Stimulated activated CD4-positive, alpha-beta T cell treated with anti-CD3 and anti-CD28 coated beads, Interleukin-1b, Interleukin-23, amount 100 ng/mL, for 1 hour (primary cell): ENCODE measurements at places on chromosomes 2 and 18.

GRCh38 chr18:75635096-75635495 is 207.6 kb upstream of the SMIM21 start:
- no peak for DNase-seq

GRCh38 chr2:197205585-197206215 is 104.9 kb downstream of the ANKRD44 start:
- DNase-seq: no peak

DNA sequence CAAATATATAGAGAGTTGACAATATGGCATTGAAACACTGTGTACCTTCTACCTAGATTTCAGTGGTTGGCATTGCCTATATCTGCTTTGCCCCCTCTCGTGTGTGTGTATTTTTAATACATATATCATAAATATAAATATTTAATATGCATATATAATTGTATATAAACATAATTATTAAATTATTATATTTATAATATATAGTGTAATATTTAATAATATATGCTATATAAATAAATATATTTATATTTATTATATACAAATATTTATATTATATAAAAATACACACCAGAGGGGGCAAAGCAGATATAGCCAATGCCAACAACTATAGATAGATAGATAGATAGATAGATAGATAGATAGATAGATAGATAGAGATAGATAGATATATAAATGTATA is 124.1 kb downstream of the KIAA1328 start:
- no peak for DNase-seq

DNA sequence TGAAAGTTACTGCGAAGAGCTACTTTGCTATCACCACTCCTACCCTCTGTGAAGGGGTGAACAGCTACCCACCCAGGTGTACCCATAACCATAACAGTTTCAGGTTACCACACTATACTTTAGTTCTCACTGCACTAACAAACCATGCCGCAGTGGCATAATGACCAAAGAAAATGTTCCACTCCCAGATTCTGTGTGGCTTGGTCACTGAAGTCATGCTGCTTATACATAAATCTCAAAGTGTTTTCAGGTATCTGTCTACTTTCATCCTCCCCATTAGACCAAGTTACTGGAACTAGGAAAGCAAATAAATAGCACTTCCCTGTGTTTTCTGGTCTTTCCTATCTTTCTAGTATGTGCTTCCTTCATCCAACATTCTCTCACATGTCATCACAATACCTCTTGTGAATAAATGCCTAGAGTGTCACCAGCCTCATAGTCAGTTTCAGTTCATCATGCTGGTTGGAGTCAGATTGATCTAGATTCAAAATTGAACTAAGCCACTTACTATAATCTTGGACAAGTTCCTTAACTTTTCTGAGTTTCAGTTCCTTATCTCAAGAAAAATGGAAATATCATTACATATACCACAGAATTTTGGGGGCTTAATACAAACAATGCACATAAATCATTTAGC is 293.6 kb downstream of the FSIP2 start:
- no peak for DNase-seq

DNA sequence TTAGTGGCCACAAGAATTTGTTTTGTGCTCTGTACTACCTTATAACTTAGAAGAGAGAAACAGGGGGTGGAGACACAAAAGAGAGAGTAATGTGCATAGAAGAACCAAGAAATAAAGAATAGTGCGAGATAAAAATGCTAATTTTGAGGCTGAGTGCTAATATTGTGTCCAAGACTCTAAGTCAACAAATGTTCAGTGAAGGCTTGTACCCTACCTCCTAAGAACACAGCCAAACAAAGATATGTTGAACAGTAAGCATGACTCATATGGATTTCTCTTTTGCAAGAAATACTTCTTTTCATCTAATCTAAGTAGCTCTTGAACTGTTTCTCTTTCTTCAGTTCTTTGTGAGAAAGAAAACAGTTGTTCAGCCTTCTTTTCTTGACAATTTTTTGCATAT is 45.2 kb downstream of the GAREM1 start:
- DNase-seq: no peak

DNA sequence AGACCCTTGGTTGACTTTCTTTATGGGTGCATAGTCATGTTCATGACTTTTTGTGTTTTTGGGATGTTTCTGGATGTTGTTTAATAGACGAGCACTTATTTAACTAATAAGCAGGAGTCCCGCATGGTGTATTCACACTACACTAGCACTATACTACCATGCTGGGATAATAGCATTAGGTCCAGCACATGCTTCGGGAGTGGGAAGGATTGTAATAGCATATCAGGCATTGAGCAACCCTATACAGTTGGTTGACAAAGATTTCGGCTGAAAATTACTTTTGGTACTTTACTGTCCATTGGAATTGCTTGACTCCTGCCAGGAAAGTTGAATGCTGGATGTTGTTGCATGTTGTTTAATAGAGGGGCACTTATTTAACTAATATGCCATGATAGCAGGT is 2.8 kb downstream of the SH3RF3 start:
- no peak for DNase-seq

DNA sequence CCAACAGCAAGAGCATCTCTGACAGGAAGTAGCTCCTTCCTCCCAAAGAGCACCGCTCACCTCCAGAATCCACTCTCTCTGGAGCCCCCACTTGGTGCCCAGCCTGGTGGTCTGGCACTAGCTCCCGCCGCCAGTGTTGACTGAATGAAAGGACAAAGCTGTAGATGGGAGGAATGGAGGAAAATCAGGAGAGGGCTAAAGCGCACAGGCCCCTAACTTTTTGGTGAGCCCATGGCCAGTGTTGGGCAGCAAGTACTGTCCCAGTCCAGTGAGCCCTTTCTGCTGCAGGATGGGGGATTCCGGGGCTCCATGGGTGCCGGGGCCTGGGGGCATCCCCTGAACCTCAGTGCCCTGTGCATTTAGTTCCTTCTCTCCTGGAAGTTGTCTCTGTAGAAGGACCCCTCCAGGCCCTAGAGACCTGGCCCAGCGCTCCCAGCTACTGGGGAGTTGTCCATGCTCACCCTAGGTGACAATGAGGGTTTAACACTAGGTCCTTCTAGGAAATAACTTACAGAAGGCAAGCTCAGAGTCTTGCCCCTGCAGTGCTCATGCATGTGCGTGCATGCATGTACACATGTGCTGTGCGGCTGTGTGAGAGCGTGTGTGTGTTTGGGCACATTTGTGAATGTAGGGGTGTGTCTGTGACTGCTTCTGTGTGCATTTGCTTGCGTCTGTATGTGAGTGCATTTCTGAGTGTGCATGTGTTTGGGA is 33.6 kb downstream of the GLI2 start:
- DNase-seq: no peak

DNA sequence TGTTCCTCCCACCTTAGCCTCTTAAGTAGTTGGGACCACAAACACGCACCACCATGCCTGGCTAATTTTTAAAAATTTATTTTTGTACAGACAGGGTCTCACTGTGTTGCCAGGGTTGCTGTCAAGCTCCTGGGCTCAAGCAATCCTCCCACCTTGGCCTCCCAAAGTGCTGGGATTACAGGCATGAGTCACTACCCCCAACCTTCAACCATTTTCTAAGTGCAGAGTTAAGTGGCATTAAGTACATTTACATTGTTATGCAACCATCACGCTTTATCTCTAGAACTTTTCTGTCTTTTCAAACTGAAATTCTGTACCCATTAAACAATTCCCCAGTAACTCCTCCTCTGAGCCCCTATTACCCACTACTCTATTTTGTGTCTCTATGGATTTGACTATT is 45.9 kb upstream of the AFF3 start:
- DNase-seq: no peak

DNA sequence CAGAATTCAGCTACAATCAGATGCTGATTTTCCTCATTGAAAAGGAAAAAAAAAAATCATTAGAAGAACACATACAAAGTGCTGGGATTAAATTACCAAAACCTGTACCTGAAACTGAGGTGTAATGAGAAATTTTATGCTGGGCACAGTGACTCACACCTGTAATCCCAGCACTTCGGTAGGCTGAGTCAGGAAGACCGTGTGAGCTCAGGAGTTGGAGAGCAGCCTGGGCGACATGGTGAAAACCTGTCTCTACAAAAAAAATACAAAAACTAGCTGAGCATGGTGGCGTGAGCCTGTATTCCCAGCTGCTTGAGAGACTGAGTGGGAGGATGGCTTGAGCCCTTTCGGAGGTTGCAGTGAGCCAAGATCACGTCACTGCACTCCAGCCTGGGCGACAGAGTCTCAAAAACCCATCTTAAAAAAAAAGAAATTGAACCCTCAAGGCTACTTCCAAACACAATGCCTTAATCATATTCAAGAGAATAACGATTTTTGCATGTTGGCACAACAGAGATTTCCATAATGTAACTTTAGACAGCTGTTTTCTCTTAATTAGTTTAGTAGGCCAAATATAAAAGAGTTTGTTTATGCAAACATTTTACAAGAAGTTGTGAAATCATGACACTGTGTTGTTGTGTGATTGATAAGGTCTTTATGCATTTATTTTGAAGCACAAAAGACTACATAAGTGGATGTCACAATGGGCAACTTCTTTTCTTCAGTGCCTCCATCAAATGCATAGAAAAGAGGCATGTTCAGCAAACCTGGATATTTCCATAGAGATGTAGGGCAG is 63.9 kb downstream of the FAM161A start:
- no peak for DNase-seq

DNA sequence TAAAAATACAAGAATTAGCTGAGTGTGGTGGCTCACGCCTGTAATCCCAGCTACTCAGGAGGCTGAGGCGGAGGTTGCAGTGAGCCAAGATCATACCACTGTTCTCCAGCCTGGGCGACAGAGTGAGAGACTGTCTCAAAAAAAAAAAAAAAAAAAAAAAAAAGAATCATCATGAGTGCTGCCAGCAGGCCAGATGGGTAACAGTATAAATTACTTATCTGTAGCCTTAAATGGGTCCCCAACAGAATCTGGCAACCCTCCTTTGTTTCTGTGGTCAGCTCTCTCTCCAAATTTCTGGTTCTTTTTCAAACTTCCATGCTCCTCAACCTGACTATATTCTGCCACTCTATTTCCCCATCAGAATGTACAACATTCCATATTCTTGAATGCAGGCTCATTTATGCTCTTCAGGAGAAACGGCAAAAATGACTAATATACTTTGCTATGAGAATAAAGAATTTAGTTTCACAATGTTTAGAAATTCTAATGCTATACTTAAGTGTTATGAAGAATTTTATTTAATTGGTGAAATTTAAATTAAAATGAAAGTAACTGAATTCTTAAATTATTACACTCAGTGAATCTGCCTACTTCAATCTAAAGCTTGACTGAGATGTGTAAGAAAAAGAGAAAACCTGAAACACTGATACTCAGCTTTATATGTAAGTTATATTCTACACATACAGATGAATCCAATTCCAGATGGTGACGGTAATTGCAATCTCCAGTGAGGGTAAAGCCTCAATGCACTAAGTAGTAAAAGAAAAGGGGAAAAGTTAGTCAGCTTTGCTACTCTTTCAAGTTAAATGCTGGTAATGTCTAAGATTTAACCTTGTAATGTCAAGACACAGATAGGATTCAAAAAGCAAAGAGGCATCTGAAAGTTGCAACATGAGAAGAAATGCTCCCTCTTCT is 24.8 kb downstream of the LPIN2 start:
- DNase-seq: no peak

DNA sequence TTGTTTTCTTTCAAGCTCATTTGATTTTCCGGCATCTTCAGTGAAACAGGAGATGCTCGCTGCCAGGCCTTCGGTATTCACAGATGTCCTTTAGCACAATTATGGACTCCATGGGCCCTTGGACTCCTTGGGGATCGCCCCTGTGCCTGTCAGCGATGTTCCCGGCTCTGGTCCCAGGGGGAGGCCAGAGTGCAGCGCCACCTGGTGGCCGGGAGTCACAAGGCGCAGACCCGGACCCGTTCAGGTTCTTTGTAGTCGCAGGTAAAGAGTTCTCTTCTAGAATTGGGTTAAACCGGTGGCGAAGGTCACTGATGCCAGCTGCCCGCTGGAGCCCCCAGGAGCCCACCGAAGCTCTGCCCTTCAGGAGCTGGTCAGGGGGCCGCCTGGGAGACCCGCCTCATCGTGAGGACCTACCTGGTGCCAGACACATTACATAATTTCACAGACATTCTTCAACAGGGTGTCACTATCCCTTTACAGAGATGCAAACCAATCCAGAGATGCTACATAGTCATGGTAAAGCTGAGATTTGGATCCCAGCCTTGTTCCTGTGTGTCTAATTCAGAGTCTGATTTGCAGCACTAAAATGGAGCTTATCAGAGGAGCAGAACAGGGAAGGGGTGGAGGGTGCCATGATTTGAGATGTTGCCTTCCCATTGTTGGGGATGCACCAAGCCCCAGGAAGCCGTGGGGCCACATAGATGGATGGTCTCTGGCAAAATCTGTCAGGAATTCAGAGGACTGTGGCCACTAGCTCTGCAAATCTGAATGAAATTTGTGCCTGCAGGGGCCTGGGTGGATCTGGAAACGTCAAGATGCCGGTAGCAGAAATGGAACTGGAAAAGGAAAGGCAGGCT is 6.0 kb upstream of the INPP5D start:
- DNase-seq: peak; percentile 31

DNA sequence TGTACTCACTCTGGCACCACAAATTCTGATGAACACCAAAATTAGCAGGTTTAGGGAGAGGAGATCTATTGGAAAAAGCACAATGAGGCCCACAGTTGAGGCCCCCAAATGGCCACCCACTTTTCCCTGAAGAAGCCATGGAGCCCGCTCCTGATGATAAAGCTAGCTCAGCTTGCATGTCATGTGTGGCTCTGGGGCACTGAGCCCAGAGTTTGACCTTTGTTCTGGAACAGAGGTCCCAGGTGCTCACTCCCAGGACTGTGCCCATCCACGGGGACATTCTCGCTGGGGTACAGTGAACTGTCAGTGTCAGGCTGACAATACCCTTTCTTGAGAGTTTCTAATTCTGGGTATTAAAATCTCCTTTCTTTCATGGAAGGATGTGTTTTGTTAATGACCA is 36.2 kb downstream of the XDH start:
- no peak for DNase-seq

DNA sequence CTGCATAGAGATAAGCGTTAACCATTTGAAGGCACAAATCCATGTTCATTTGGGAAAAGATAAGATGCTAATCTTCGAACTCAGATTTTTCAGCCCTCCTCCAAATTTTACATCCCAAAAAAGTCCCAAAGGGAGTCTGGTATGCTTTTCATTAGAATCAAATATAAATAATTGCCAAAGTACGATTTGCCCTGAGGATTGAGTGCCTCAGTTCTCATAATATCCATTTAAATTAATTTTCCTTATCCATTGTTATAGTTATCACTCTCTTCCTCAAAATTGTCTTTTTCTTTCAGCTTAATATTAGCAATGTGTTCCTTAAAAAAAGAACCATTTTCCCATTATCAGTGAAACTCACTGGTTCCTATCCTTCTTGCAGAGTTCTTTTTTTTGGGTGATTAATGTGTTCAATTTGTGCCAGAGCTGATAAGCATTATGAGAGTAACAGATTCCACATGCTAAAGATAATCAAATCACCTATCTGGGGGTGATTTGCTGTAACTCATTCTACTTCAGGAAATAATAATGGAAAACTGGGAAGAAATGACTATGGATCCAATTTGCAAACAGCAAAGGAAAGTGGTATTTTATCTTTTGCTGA is 686 bp downstream of the HNMT start:
- no peak for DNase-seq

GRCh38 chr18:4016391-4017049 is 438.6 kb downstream of the DLGAP1 start:
- no peak for DNase-seq

- no peak for DNase-seq
Measured at GRCh38 chr2:196086517-196087368, 18.1 kb upstream of the DNAH7 start.
